Stimulated activated CD8-positive, alpha-beta memory T cell treated with anti-CD3 and anti-CD28 coated beads, Interleukin-4, amount 100 ng/mL, for 4 hours (primary cell): ENCODE measurements at places on chromosomes 12 and 14.
A peak's percentile ranks its signal among the peaks of the same experiment; 100 is the strongest.

DNA sequence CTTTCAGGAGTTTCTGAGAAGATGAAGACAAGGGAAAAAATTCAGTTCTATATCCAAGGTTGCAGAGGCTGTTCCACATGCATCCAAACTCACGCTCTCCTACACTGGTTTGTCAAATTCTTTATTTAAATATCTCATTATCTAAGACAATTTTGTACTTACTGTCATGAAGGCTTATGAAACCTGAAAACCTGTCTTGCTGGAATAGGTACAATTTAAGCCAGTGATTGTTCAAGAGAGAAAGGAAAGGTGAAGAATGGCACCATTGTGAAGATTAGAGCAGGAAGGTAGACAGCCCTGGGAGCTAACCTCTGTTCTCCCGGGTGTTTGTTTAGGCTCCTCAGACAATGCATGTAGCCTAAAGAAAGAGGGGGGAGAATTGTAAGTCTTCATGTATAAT is 315.1 kb upstream of the PRKD1 start:
- no peak for DNase-seq

DNA sequence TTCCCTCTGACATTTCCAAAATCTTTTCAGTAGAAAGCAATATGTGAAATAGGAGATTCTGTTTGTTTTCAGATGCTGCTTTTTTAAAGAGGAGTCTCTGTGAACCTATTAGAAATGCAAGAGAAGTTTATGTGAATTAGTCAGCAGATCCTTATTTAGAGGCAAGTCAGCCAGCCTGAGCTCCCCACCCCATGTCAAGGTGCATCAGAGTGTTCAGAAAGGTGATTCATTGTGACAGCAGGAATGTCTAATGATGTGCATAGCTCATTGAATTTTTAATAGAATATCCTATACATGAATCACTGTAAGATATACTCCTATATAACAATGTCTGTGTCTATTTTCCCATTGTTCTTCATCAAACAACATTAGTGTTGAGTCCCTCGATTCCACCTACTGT is 1222.4 kb upstream of the USP15 start:
- DNase-seq: no peak

- no peak for DNase-seq
Observed at GRCh38 chr12:10048526-10048925, 18.0 kb downstream of the CLEC9A start.

GRCh38 chr12:22268973-22269372 is 65.5 kb downstream of the ST8SIA1 start:
- no peak for DNase-seq

GRCh38 chr12:102372087-102372486 is 108.3 kb downstream of the IGF1 start:
- no peak for DNase-seq

- no peak for DNase-seq
Observed at GRCh38 chr12:113340061-113340460, 5.2 kb upstream of the SLC8B1 start.

DNA sequence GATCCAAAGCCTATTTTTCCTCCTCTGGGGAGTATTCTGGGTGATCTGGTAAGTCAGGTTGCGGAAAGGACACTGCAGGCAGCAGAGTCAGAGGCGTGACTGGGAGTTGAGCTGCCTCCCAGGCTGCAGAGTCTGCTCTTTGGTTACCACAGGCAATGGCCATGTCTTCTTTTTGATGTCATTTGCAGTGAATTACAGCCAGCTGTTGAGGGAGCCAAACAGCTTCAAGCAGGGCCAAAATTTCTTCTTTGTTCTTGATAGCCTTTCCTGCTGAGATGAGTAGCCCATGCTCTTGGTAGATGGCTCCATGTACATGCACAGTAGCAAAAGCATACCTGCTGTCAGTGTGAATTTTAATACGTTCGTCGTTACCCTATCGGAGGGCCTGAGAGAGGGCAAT is 116.6 kb upstream of the PZP start:
- DNase-seq: no peak

- DNase-seq: no peak
Observed at GRCh38 chr12:62917926-62918325, 17.0 kb downstream of the PPM1H start.

GRCh38 chr12:6323340-6323994 is 13.0 kb downstream of the PLEKHG6 start:
- DNase-seq: no peak

- DNase-seq: no peak
Observed at GRCh38 chr12:8603856-8604255, 8.8 kb downstream of the AICDA start.

- no peak for DNase-seq
Observed at GRCh38 chr12:106074706-106075392, 63.9 kb downstream of the NUAK1 start.

DNA sequence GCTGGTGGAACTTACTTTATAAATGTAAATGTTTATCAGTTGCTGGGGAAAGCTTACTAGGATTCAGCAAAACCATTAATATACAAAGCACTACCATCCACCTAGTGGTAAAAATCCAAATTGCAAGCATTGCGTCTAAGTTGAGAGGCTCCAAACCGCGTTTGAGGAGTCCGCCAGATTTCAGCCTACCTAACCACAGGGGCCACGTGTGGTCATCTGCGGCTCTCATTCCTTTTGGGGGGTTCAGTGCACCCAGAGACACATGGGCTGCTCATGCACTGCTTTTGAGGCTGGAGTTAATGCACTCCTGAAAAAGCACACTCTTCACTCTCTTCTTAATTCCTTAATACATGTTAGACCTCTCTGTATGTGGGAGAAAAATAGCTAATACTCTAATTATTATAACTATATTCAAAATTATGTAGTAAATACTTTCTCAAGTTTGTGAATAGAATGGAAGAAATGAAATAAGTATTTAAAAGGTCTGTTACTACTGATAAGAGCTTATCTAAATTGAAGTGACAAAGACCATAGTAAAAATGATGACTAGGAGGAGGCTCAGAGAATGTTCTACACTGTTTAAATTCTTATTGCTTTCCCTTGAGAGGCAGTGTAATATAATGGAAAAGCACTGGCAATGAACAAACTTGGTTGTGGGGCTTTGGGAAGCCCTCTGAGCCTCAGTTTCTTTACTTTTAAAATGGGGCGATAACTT is 41.4 kb upstream of the MANSC4 start:
- no peak for DNase-seq

DNA sequence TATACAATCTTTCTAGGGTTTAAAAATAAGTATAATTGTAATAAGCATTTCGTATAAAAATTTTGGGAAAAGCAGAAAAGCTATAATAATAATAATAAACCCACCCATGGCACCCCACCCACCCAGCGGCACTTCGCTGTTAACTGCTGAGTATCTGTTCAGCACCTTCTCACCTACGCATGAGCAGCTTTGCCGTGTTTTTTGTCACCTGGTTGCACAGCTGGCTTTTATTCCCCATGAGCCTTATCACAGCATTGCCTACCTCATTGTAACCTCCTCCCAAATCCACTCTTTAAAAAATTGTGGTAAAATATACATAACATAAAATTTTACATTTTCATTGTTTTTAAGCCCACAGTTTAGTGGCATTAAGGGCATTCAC is 34.7 kb downstream of the CYP46A1 start:
- no peak for DNase-seq

DNA sequence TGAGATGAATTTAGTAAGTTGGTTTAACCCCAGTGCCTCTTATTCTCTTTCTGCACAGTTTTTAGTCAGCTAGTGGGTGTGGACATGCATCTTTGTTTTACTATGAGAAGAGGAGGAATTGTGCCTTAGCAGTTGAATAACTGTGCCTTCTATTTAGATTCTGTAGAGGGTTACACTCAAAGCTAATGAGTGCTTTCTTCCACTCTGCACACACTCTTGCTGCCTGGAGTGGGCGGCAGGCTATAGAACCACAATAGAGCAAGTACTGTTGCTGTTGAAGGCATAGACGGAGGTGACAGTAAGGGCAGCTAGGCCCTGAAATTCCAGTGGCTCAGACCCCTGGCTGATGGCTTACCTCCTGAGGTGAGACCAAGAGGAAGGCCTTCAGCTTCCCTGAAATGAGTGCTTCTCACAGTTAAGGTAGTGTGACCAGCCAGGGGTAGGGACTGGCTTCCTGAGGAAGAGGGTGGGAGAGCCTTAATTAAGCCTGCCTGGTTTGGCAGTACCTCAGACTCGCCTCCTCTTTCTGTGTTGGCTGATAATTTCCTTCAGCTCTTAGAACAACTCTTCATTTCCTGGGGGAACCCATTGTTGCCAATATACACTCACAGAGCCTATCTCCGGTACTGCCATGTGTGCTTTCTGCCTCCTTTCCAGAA is 24.7 kb downstream of the SUSD6 start:
- DNase-seq: peak; percentile 32

DNA sequence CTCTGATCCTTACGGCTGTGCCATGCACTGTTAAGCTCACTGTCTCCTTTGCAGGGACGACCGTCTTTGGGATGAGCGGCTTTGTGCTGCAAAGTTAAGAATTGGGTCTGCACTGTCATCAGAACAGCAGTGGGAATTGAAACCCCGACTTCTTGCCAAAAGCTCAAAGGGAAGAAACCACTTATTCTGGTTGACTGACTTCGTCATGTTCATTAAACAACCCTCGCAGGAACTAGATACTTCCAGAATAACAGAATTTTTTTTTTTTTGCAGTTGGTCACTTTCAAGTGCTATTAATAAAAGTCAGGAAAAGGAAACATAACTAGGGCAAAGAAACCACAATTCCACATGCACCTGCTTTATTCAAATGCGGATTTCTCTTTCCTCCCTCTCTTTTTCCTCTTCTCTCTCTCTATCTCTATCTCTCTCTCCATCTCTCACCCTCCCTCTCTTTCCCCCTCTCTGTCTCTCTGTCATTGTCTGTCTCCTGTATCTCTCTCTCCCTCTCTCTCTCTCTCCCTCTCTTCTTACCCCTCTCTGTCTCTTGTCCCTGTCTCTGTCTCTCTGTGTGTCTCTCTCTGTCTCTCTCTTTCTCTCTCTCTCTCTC is 12.3 kb upstream of the GLT1D1 start:
- DNase-seq: no peak

- DNase-seq: no peak
Observed at GRCh38 chr12:25578411-25579143, 25.5 kb upstream of the LMNTD1 start.

DNA sequence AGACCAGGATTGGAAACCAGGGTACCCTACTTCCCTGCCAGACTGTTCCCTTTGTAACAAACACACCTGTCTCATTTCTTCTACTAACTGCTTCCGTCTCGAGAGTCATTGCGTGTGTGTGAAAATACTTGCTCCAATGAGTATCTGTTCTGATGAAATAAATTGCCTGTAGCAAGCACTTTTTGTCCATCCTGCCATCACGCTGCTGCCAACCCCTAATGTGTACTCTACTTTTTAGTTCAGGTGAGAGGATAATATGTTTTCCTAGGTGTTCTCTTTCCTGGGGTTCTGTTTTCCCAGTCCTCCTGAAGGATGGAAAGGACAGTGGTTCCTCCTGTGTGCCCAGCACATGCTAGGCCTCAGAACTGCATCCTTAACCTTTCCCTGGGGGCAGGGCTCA is 1.0 kb downstream of the TUNAR start:
- no peak for DNase-seq

DNA sequence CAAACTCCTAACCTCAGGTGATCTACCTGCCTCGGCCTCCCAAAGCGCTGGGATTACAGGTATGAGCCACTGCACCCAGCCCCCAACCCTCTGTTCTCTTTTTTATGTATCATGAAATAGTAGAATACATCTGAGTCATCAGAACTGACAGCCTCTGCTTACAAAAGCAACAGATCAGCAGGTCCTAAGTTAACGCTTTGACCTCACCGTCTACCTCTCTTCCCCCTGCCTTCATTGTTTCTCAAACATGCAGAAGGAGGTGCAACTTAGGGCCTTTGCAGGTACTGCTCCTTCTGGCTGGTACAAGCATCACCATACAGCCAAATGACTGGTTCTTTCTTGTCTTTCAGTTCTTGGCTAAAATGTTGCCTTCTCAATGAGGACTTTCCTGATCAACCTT is 249.2 kb downstream of the PAWR start:
- DNase-seq: no peak

DNA sequence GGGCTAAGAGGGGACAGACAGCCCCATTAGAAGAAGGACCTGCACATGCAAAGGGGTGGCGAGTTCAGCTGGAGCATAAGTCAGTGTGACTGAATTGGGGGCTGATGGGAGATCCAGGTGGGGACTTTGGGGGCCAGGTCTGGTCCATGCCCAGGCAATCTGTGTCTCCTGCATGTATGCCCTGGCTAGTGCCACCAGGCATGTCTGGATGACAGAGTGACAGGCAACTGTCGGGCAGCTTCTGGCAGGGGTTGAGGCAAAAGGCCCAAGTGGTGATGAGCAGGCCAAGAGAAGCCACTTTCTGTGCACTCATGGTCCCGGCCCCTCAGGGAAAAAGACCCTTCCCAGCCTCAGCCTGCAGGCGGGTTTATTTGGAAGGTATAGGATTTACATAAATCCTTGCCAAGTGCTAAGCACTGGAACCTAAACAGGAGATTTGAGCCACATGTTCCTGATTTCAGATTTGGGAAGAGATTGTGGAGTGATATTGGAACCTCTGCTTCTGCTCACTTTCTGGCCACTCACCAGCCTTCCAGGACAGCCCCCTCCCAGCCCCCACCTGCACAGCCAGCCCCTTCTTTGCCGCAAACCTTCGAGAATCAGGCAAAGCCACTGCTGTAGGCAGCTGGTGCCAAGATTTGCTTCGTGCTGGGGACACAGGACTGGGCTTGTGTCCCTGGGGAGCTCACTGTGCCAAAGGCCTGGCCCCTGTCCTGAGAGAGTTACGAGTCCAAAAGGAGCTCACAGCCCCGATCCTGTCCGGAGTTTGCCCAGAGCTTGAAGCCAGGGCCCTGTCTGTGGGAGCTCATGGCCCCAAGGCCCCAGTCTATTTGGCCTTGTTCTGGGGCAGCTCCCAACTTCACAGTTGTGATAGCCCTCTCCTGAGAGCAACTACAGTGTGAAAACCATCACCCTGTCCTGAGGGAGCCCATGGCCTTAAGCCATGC is 232.5 kb upstream of the RTL1 start:
- no peak for DNase-seq

DNA sequence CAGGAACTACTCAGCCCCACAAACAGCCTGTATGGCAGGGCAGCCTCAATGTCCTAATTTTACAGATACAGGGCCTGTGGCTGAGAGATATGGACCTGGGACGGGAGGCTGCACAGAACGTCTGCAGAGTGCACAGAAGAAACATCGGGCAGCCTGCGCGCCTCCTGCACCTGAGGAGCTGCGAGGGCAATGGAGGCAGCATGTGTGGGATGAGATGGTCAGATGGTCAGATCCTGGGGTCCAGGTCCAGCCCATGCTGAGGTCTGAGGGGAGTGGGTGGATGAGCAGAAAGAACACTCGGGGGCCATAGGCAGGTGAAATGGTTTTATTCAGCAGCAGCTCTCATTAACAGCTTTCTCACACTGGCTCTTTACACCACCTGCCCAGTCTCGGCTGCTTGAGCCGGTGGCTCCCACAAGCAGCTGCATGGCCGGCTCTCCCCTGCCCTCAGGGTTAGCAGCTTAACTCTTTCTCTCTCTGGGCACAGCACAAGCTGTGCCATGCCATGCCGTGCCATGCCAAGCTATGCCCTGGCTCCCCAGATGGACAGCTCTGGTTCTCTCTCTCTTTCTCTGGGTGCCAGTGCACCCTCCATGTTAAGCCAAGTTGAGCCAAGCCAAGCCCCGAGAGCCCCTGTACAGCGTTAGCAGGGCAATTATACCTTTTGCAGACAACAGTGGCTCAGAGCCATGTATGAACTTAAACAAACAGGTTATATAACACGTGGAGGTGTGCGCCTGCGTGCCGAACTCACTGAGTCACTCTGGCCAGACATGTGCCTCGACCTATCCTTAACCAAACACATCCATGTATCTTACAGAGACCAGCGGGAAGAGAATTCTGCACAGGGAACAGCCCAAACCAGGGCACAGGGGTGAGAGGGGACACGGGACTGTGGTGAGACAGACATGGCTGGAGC is 47.6 kb downstream of the RIMBP2 start:
- no peak for DNase-seq

GRCh38 chr14:72613975-72614319 is 280.0 kb downstream of the DPF3 start:
- no peak for DNase-seq
